ENCODE measurements at places on chromosomes 1 and 21.

GRCh38 chr1:82525378-82525777 lies 724.6 kb downstream of the ADGRL2 start:
- DNase-seq: no peak

DNA sequence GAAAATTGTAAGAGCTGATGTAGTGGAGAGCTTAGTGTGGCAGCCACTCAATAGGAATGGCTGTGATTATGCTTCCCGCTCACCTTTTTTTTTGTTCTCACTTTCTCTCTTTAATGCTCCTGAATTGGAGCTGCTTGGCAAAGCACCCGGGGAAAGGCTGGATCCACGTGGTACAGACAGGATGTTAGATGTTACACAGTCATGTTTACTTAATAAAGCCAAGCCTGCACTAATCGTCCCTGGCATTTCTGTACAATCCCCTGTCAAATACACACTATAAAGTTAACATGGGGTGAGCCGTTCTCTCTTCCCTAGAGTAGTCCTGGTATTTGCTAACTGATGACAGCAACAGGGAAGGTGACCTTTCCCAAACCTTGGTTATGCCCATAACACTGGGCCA lies 187.8 kb downstream of the ZSCAN20 start:
- DNase-seq: no peak

- DNase-seq: no peak
Measured at GRCh38 chr1:11929849-11930248, 3.6 kb upstream of the KIAA2013 start.

DNA sequence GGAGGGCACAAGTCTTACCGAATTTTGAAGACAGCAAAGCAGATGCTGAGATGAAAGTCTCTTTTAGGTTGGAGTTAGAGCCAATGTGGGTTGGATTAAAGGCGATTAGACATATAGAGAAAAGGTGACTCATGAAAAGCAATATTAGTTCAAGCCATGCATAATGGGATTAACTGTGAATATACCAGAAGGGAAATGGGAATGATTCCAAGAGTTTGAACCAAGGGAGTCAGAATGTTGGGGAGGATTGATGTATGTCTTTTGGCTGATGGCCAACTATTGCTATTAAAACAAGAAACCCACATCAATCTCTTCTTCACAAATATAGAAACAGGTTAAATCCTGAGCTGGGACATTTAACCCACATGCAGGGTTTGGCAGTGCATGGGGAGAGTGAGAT lies 1.2 kb downstream of the HMGCS2 start:
- no peak for DNase-seq

DNA sequence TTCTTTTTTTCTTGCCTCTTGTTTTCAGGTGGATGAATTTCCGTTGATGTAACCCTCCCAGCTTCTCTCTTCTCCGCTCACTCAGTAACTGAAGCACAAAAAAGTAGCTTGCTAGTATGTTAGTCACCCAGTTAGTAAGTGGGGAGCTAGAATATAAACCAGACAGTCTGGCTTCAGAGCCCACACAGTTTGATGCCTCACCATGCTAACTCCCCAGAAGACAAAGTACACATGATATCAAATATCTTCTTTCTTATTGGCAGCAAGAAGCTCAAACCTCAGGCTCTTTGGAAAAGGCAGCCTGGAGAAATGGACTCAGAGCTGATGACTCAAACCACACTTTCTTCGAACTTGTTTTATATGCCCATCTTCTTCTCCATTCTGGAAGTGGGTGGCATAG lies 187.5 kb upstream of the PLXNA2 start:
- no peak for DNase-seq

All from stimulated activated CD4-positive, alpha-beta T cell treated with anti-CD3 and anti-CD28 coated beads, Interleukin-4, amount 100 ng/mL, for 1 hour (primary cell).